Dorsolateral prefrontal cortex (tissue), 122 donors: ENCODE measurements at places on chromosomes 12 and 14.

DNA sequence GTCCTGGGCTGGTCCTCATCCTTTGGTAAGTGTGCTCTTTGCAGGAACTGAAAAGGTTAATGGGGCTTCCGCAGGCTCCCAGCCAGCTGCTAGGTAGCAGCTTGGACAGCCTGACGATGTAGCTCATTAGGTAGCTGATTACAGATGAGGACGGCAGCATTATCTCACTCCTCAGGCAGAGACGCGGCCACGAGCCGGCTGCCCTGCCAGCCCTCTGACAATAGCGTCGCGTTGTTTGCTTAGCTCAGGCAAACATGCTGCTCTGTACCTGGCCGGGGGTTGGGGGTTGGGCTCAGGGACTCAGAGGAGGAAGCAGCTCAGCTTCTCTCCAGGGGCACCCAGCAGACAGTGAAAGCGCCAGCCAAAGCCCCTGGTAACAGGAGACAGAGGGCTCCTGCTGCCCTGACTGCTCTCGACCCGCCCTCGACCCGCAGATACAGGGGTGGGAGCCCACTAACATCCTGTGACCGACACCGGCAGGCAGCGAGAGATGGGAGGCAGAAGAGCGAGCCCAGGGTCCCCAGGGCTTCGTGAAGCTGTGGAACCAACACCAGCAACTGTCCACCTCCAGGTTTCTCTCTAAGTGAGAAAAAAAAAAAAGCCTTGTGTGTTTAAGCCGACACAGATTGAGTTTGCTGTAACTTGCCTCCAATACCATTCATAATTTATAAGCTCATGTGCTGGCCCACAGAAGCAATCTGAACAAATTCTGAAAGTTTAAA is 53.4 kb upstream of the DLK1 start:
- DNase-seq: no peak

DNA sequence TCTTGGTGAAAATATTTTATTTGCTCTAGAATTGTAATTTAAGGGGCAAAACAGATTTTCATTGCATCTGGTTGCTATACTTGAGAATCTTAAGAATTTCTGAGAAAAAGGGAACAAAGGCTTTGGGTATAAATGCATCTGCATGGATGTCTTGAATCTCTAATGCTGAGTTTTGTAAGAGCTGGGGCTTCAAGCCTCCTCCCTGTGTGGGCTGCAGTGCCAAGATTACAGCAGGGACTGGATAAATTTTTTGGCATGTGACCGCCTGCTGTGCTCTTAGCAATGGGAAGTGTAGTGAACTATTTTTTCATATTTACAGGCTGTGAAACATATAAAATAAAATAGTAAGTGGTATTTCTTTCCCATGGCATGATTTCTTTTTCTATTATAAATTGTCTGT is 70.0 kb downstream of the SLC38A6 start:
- no peak for DNase-seq

DNA sequence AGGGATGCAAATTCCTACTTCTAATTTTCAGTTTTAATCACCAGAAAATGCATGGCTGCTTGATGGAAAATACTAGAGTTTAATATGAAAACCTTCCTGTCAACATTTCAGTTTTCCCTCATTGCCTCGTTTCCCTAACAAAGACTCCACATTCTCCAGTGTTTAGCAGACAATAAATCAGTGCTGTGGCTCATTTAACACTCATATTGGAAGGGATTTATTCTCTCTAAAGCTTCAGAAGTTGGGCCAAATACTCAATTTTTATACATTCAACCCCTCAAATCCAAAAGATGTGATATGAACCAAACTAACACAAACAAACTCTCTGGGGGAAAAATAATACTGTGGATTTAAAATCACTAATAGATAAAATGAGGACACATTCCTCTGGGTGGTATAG is 482.5 kb downstream of the FLRT2 start:
- DNase-seq: no peak

DNA sequence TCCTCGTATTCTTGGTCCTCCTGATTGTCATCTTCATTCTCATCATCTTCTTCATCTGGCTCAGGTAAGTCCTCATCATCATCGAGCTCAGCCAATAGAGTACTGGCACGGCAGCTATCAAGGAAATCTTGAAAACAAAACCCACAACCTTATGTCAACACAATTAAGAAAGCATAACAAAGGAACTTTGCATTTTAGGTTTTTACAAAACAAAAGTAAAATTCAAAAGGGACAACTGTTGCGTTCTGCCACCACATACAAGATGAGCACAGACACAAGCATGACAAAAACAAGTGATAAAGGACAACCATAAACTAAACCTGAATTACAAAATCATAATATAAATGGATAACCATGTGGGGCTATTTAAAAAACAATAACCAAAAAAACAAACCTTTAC is 84.7 kb downstream of the HECTD1 start:
- no peak for DNase-seq

- DNase-seq: no peak
Measured at GRCh38 chr12:53694756-53695151, 18.9 kb upstream of the ATP5MC2 start.

GRCh38 chr12:47801904-47802246 is 17.8 kb downstream of the HDAC7 start:
- DNase-seq: no peak

GRCh38 chr14:97458661-97459579 is 661.7 kb downstream of the VRK1 start:
- no peak for DNase-seq

GRCh38 chr14:34184126-34184525 is 233.3 kb upstream of the EGLN3 start:
- DNase-seq: no peak

GRCh38 chr12:74547249-74547648 is 9.6 kb downstream of the ATXN7L3B start:
- no peak for DNase-seq

GRCh38 chr12:78530100-78530765 is 334.3 kb upstream of the SYT1 start:
- DNase-seq: no peak
